ENCODE measurements at places on chromosomes 7 and 10.

DNA sequence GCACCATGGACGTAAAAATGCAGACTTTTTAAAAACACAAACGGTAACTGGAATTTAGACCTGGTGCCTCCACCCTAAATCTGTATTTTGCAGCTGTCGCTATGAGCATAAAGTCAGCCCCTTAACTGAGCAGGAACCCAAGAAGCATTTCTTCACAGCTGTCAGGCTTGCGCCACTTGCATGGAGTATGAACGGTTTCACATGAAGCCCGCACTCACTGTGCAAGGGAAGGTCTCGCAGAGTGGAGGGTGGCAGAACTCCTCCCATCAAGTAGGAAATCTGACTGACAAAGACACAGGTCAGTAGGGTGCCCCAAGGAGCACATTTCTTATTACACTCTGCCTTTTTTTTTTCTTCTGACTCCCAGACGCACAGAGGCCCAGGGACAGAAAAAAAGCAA lies 58.5 kb downstream of the ELMO1 start:
- DNase-seq: peak; percentile 73

DNA sequence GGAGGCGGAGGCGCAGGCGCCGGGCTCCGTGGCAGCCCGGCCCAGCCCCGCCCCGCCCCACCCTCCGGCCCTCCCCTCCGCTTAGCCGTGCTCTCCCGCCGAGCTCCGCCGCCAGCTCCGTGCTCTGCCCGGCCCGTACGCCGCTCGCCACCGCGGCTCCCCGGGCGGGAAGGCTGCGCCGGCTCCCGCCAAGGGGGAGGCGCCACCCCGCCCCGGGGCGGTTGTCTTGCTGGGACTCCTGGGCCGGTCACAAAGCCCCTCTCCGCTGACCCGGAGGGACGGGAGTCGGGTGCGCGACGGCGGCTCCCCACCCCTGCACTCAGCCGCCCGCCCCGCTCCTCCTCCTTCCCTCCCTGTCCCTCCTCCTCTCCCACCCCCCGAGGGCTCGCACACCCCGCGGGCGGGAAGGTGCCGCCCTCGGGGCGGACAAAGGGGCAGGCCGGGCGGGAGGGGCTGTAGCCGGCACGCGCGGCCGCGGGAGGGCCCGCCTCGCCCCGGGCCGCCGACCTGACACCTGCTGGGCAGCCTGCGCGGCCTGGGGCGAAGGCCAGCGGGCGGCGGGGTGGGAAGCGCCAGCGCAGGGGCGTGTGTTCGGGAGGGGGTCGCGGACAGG lies 11.5 kb upstream of the SP8 start:
- DNase-seq: no peak

DNA sequence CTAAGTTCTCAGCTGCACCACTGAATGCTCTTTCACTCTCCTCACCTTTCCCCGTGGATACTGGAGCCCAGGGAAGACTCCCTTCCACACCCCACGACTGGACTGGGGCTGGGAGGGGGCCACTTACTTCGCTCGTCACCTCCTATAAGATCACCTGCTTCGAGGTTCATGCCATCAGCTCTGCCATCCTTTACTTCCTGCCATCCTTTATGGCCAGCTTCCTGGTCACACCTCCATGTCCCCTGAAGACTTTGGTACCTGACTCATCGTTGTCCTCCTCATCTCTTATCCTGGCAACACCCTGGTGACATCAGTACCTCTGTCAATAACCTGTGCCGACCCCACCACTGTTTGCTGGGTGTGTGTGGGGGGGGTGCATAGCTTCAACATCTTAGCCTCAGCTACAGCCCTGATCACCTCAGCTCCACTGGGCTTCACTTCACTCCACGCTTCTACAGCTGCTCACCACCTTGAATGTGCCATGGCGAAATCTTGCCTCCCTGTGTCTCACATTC lies 8.7 kb upstream of the VDAC2 start:
- DNase-seq: no peak

DNA sequence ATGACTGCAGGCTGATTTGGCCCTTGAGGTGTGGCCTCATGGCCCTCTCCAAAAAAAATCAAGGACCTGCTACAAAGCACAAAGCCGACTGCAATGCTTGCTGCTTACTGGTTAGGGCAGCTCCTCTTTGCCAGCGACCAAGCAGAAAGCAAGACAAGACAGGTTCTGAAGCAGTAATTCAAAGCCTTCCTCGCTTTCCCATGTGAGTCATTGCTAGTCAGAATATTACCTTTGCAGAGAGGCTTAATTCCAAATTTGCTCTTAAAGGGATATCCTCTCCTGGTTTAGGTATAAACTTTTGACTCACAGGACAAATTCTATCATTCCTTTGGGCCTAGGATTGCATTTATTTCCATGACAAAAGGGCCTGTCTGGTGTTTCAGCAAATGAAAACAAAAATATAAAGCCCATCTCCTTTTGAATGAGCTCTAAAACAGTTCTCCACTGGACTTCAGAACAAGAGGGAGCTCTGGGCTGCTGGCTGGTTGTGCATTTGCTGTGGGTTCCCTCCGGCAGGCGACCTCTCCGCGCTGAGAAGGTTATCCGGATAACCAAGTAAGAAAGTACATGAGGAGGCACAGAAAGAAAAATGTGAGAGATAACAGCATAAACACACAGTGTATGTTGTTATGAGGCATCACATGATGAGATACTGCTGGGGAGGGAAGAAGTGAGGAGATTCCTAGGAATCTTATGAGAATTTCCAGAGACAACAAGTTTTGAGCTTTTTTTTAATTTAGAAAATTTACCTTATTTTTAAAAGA lies 90.8 kb downstream of the EGFR start:
- DNase-seq: no peak

GRCh38 chr7:81284576-81284975 lies 365.7 kb upstream of the SEMA3C start:
- DNase-seq: no peak

DNA sequence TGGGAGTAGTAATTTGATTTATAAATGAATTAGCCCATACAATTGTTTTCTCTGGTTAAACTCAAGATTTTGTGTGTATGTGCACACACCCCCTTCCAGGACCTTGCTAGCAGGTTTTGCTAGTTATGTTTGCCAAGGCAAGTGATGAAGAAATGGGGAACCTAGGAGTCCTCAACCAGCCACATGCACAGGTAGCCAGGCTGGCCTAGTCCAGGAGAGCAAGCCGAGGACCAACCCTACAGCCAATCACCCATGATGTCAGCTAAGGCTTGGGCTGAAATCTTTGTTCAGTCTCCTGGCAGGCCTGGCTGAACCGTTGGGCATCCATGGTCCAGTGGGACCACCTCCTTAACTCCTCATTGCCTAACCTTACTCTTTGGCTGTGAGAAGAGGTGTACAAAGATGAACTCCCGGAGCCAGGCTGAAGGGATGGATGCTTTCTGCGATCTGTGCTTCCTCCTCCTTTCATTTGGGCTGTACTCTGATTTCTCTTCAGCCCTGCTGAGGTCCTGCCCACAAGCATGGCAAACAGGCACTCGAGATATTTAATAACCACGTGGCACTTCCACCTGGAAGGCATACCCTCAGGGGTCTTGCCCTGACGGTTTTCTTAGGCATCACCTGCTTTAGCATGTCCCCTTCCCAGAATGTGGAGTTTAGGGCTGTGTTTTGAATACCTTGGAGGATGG lies 22.1 kb downstream of the HNRNPA2B1 start:
- no peak for DNase-seq

- no peak for DNase-seq
These were observed 8.8 kb upstream of the CRPPA start for GRCh38 chr7:16430133-16430532.

DNA sequence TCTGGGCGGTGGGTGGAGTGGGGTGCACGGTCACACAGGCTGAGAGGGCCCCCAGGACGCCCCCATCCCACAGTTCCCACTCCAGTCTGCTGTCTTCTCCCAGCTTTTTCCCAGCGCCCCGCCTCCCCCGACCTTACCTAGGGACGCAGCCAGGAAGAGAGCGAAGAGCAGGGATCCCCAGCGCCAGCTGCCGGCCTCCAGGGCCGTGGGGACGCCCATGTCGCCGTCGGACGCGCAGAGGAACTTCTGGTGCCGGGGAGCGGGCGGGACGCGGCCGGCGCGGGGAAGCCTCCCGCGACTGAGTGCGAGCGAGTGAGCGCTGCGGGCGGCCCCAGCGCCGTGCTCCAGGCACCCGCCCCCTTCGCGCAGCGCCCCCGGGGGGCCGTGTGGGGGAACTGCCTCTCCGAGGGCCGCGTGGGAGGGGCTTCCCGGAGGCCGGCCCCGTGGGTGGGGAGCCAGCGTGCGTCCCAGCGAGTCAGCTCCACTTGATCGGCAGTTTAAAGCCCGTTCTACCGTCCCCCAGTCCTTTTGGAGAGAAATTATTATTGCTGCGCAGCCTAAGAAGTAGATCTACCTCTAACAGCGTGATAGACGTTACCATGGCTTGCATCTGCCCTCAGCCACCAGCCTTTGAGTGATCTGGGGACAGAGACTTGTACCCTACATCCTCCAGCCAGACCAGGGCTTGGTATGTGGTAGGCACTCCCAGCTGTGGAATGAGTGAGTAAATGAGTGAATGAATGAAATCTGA lies at the start of gene VSIR:
Gene VSIR (minus strand): TSS at position 300 of the 751 bp plus-strand sequence. CDS start 81 bp downstream, at position 219.
- DNase-seq: peak; percentile 97

DNA sequence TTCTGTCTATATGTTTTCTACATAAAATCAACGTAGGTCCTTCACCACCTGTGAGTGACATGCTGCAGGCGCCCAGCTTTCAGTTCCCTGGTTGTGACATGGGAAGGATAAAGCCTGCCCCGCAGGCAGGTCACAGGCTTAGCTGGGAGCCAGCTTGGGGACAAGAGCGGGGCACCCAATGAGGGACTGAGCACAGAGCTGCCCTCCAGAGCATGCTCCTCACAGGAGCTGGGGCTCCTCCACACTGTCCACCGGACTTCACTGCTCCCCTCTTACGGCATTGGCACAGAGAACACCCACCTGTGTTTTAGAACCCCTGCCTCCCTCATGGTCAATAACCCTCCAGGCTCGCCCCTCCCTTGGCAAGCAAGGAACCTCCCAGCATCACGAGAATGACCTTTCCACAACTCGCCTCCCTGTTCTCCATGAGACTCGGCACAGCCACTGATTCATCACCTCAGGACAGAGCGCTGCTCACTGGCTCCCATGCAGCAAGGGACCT lies 187.1 kb downstream of the TNS3 start:
- DNase-seq: no peak

DNA sequence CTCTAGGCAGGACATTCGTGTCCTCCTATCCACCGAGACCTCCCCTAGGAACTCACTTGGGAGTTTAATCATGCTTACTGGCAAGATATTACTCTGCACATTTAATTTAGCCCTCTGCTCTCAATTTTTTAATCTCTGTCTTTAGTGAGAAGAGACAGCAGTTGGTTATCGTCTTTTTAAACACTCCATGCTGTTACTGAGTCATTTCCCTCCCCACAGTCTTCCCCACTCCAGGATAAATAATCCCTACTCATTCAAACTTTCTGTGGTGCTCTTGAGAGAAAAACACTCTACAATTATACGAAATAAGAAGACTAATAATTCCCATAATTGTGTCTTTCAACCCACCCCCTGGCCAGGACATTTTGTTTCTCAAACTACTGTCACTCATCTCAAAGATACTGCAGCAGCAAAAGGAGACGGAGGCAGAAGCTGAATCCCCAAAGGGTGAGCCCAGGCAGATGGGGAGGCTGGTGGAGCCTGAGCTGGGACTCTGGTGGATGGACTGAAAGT lies 84.2 kb downstream of the ANK3 start:
- DNase-seq: no peak

DNA sequence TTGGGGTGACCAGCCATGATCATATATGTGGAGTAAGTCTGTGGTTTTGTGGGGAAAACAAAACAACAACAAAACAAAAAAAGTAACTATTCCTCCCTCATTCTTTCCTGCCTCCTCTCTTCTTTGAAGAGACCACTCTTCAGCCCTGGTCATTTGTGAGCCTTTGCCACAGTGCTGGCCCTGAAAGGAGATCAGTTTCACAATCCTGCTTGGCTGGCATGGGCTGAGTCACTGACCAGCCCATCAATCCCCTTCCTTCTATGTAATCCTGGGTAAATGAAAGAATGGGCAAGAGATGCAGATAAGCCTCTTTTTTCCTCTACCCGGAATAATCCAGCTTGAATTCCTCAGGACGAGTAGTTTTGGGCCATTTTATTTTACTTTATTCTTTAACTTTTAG lies 13.6 kb downstream of the CSTF2T start:
- no peak for DNase-seq

- DNase-seq: no peak
These were observed 1013.4 kb downstream of the REEP3 start for GRCh38 chr10:64534616-64535015.

DNA sequence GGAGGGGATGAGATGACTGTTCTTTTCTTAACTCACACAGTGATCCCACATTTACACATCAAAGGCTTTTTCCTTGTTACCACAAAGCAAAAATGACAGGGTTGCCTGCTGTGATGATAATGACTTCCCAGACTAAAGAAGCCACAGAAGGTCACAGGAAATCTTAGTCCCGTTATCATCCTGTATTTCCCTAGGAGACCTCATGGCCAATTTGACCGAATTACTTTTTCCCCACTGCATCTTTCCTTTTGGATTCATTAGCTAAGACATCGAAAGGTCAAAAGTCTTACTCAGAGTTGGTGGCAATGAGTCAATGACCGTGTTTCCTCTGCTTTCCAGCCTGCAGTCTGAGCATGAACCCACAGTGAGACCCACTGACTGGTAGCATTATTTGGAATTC lies 130.1 kb upstream of the INHBA start:
- no peak for DNase-seq

DNA sequence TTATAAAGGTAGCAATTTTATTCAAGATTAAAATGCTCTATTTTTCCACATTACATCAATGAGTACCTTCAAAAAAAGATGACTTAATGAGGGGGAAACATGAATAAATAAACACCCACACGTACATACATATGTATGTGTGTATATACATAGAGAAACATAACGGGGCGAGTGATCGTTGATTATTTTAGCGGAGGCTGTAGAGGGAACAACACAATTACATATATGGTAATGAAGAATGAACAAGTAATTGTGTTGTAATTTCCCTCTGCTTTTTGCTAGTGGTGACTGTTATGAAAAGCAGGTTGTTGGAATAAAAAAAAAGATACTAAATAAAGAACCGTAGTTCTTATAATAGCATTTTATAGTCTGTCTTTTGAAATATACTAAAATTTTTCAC lies 63.2 kb downstream of the CACNB2 start:
- DNase-seq: no peak

DNA sequence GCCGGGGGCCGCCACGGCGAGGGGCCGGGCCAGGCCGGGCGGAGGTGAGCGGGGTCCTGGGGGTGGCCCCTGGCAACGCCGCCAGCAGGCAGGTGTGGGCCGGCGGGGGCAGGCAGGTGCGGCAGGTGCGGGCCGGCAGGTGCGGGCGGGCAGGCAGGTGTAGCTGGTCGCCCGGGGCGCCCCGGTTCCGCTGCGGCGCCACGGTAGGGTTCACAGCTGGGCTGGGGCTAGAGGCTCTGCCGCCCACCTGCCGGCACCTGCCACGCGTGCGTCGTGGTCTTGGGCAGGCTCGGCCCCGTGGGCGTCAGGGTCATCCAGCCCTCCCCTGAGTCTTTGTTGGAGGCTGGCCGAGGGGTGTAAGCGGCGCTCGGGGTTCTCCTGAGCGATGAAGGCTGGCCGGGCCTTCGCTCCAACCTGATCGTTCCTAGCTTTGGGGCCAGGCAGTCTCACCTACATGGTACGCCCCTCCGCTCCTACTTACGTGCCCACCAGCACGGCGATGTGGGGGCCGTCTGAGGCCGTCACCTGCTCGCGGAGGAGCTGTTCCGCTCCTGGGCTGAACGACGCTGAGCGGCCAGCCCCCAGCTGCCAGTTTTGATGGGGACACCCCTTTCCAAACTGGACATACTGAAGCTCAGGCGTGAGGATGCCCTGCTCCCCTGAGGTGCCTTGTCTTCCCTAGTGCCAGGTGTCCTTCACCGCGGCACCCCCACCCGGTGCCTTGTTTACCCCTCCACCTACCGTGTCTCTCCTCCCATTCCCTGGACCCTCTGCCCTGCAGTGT lies 493 bp downstream of the ZMIZ2 start:
- no peak for DNase-seq

Measured in Right ventricle myocardium inferior (tissue), 1 donor.